ENCODE measurements at places on chromosomes 4 and X. TPM values are rescaled to one million over a fixed set of nuclear protein-coding genes. Genes with fewer than 3 reads are reported as not detected.

Gene BEX1
- total RNA-seq = 0.92 TPM

Gene MAGEE2
- total RNA-seq = not detected

Gene FGF5
- total RNA-seq = 2.3 TPM

Gene RBMXL3
- total RNA-seq = not detected

Gene DAPP1
- total RNA-seq = 0.09 TPM

Gene SULT1E1
- 0.09 TPM for total RNA-seq

Gene MAGEB1
- not detected for total RNA-seq

Gene F8A2
- total RNA-seq = not detected

Gene CLDN22
- total RNA-seq = not detected

Gene REELD1
- total RNA-seq = not detected

Gene NAA11
- total RNA-seq = not detected

Gene GLRA3
- total RNA-seq = not detected

Gene SMIM10L2A
- 0.28 TPM for total RNA-seq

Gene GASK1B
- 168 TPM for total RNA-seq

Gene RENBP
- 2.0 TPM for total RNA-seq

Gene OPN1MW
- not detected for total RNA-seq

Data from smooth muscle cell of bladder (primary cell).